ENCODE measurements at places on chromosomes 1 and 21.

DNA sequence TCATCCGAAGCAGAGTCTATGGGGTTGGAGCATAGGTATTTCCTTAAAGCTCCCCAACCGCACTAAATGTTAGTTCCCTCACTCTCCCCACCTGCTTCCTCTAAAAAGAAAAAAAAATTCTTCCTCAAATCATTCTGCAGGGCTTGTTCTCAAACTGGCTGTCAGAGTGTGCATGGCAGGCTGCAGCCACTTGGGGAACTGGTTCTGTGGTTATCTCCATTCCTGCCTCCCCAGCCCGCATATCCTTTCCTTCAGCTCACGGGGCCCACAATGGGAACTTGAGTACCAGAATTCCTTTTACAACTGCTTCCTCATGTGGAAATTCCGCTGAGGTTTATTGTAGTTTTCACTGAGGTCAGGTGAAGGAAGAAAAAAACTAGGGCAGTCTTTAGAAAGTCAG, 159.2 kb downstream of the PIGK start:
- no peak overlapping the region for H3K4me3 ChIP-seq
- no peak overlapping the region for H3K27ac ChIP-seq
- H3K27me3 ChIP-seq, result no peaks in the 10 kb centered on the region
- no peaks in the 10 kb centered on the region for H3K36me3 ChIP-seq

DNA sequence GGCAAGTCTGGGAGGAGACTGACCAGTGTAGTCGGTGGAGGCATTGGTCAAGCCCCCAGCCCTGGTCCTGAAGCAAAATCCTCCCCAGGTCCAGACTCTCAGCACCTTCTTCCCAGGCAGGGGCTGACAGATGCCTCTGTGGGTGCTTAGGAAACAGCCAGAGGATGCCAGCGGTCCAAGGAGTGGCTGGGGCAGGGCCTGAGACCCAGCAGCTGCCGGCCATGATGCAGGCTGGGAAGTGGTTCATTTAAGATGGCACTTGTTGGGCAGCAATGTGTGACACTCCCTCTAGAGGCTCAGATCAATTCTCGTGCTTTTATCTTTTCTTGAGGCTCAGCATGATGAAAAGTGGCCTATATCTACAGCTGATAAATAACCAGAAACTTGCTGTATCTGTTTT, 165.0 kb upstream of the VAMP3 start:
- no peak for DNase-seq
- H3K4me3 ChIP-seq, result no peak overlapping the region
- peaks cover 2% of the 10 kb centered on the region for H3K27me3 ChIP-seq

DNA sequence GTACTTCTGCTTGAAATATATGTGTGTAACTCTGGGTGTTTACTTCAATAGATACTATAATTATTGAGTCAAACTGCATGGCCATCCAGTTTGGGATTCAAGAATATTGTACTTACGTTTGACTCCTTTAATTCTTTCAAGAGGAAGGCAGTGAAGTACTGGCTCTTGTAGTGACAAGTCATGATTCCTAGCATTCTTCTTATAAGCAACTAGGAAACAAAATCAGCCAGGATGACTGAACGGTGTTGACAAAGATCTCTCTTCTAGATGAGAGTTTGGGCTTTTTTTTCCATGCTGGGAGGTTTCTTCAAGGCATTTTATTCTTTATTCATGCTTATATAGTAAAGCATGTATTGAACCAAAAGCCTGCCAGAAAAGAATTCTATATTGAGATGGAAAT, 58.3 kb downstream of the CLEC20A start:
- no peak overlapping the region for H3K27ac ChIP-seq
- no peak overlapping the region for H3K4me3 ChIP-seq
- H3K4me1 ChIP-seq, result no peaks in the 10 kb centered on the region
- no peaks in the 10 kb centered on the region for H3K27me3 ChIP-seq
- H3K36me3 ChIP-seq, result no peaks in the 10 kb centered on the region
- no peak for DNase-seq

- no peak for DNase-seq
- no peaks in the 10 kb centered on the region for H3K27me3 ChIP-seq
- H3K27ac ChIP-seq, result no peak overlapping the region
- no peaks in the 10 kb centered on the region for H3K36me3 ChIP-seq
- H3K4me3 ChIP-seq, result no peak overlapping the region
These were observed 38.1 kb downstream of the TGFBR3 start for GRCh38 chr1:91847851-91848250.

- peaks cover 14% of the 10 kb centered on the region for H3K4me1 ChIP-seq
- H3K27me3 ChIP-seq, result peaks cover 2% of the 10 kb centered on the region
- DNase-seq, result no peak
These were observed 80.4 kb downstream of the NKAIN1 start for GRCh38 chr1:31159323-31159722.

GRCh38 chr1:147717706-147718097, 42.7 kb downstream of the GJA5 start:
- DNase-seq, result no peak
- H3K27me3 ChIP-seq, result peaks cover 15% of the 10 kb centered on the region

GRCh38 chr1:186500804-186501203, 39.9 kb upstream of the PDC start:
- H3K36me3 ChIP-seq, result no peaks in the 10 kb centered on the region
- no peaks in the 10 kb centered on the region for H3K27me3 ChIP-seq
- DNase-seq, result no peak
- no peaks in the 10 kb centered on the region for H3K4me1 ChIP-seq
- H3K27ac ChIP-seq, result no peak overlapping the region
- no peak overlapping the region for H3K4me3 ChIP-seq

DNA sequence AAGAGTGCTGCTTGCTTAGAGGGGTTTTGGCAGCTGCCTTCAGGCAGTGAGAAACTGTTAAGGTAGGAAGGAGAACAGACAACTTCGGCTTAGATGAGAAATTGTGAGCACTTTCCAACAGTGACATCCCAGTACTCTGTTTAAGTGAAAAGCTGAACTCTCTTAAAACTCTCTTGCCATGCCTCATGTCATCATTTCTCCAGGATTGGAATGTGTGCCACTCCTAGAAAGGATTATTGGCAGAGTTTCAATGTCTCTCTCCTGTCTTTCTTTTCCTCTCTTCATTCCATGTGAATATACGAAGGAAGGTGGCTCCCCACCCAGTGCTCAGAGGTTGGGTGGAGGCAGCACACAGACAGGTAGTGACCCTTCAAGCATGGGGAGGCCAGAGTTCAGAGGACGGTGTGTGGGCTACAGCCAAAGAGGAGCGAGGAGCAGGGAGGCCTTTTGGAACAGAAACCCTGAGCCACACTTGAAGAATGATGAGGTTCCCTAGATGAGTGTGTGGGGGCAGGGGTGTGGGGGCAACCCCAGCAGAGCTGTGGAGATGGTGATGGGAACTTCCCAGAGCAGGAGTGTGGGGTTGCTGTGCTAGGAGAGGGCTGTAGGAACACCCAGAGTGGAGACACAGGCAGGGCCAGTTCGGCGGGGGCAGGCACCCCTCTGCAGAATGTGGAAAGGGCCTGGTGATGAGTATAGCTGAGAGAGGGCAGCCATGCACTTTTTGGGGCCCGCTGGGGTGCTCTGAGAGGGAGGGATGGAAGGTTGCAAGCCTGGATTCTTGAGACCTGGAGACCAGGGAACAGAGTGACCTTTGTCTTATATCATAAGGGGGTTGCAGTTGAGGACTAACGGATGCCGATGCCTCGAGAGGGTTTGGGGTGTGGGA, 58.8 kb downstream of the GALNT2 start:
- H3K4me3 ChIP-seq, result peak overlapping the region; percentile 27
- H3K36me3 ChIP-seq, result peaks cover 2% of the 10 kb centered on the region
- H3K4me1 ChIP-seq, result peaks cover 52% of the 10 kb centered on the region
- peak overlapping the region; percentile 55 for H3K27ac ChIP-seq
- peak; percentile 26 for DNase-seq
- H3K27me3 ChIP-seq, result no peaks in the 10 kb centered on the region

- H3K4me3 ChIP-seq, result no peak overlapping the region
- H3K36me3 ChIP-seq, result peaks cover 20% of the 10 kb centered on the region
- no peak overlapping the region for H3K27ac ChIP-seq
These were observed 46.6 kb downstream of the SMYD2 start for GRCh38 chr1:214327514-214327913.

GRCh38 chr1:86503406-86504136, 34.8 kb downstream of the CLCA1 start:
- no peak for DNase-seq
- peak overlapping the region; percentile 36 for H3K4me3 ChIP-seq
- H3K36me3 ChIP-seq, result no peaks in the 10 kb centered on the region
- H3K27ac ChIP-seq, result no peak overlapping the region

DNA sequence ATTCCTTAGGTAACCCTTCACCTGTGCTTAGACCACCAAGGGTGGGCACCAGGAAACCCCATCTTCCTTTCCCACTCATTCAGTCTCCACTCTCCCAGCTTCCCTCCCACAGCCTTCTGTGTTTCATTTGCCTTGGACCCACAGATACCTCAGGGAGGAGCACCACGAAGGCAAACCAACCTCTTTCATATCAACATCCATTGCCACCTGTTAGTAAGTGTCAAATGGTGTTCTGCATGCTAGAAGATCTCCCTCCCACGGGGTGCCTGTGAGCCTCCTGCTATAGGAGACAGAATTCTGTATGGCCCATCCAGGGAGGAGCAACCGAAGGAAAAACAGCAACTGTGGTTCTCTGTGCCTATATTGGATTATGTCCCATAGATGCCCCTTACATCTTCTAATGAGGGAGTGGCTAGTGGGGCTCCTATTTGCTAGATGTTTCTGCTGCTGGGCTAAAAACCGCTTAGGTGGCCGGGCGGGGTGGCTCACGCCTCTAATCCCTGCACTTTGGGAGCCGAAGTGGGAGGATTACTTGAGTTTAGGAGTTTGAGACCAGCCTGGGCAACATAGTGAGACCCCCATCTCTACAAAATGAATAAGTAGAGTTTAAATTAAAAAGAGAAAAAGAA, 25.6 kb upstream of the SCCPDH start:
- peaks cover 7% of the 10 kb centered on the region for H3K4me1 ChIP-seq
- DNase-seq, result no peak
- H3K36me3 ChIP-seq, result no peaks in the 10 kb centered on the region

DNA sequence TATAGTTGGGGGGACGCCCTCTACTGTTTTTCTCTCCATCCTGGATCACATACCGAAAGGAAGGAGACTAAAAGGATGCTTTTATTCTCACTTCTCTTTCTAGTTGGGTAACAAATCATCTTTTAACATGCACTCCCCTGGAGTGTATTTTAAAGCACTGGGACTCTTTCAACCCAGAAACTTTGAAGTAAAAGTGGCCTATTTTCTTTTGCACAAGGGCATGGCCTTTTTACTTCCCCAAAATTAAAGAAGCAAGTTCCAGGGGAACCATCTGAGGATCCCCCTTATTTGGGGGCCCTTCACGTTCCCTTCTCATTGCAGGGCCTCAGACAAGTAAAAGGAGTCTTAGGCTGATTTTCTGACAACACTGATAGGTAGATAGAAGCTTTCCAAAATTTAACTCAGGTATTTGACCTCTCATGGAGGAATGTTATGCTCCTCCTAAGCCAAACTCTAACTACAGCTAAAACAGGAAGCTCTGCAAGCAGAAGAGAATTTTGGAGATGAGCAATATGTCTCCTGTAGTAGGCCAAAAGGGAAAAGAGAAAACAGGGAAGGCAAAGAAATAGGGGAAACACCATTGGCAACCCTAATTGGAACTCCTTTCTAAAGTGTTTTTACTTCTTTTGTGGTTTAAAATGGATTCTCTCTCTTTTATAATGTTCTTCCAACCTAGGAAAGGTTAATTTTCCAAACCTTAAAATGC, 8.9 kb upstream of the CD46 start:
- H3K4me3 ChIP-seq, result no peak overlapping the region
- no peaks in the 10 kb centered on the region for H3K36me3 ChIP-seq
- H3K27ac ChIP-seq, result no peak overlapping the region
- no peaks in the 10 kb centered on the region for H3K4me1 ChIP-seq

DNA sequence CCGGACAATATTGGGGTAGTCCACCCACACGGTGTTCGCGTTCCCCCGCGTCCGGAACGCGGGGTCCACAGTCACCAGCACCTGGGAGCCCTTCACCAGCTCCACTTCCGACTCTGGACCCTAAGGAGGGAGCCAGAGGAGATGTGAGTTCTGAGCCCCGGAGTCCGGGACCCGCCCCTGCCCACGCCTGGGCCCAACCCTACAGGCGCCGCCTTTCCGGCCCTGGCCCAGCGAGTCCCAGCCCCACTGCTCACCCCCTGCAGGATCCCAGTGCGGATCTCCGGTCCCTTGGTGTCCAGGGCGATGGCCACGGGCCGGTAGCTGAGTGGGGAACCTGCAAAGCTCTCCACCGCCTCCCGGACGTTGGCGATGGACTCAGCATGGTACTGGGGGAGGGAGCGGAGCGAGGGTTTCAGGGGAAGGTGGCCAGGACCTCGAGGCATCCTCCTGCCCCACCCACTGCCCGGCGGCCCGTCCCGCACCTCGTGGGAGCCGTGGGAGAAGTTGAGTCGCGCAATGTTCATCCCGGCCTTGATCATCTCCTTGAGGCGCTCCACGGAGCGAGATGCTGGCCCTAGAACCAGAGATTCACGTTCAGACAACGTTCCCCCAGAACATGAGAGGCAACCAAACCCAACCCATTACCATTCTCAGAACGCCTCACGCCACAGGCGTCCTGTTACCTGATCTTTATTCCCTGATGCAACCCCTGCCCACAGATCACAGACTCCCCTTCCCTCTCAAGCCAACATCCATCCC, 5.9 kb downstream of the PKLR start:
- H3K36me3 ChIP-seq, result no peaks in the 10 kb centered on the region
- H3K27ac ChIP-seq, result no peak overlapping the region
- no peak overlapping the region for H3K4me3 ChIP-seq
- peaks cover 11% of the 10 kb centered on the region for H3K4me1 ChIP-seq
- H3K27me3 ChIP-seq, result peaks cover 44% of the 10 kb centered on the region

DNA sequence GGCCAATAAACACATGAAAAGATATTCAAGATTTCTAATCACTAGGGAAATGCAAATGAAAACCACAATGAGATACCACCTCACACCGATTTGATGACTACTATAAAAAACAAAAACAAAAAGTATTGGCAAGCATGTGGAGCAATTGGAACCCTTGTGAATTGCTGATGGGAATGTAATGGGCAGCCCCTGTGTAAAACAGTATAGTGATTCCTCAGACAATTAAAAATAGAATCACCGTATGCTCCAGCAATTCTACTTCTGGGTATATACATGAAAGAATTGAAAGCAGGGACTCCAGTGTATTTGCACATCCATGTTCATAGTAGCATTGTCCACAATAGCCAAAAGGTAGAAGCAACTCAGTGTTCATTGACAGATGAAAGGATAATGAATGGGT, 12.9 kb upstream of the C1orf115 start:
- no peak for DNase-seq
- H3K4me1 ChIP-seq, result no peaks in the 10 kb centered on the region
- H3K4me3 ChIP-seq, result no peak overlapping the region
- H3K27me3 ChIP-seq, result no peaks in the 10 kb centered on the region
- H3K36me3 ChIP-seq, result no peaks in the 10 kb centered on the region

GRCh38 chr1:56255516-56256152, 323.7 kb downstream of the PLPP3 start:
- H3K27me3 ChIP-seq, result no peaks in the 10 kb centered on the region
- no peaks in the 10 kb centered on the region for H3K4me1 ChIP-seq
- no peak overlapping the region for H3K4me3 ChIP-seq
- no peaks in the 10 kb centered on the region for H3K36me3 ChIP-seq

DNA sequence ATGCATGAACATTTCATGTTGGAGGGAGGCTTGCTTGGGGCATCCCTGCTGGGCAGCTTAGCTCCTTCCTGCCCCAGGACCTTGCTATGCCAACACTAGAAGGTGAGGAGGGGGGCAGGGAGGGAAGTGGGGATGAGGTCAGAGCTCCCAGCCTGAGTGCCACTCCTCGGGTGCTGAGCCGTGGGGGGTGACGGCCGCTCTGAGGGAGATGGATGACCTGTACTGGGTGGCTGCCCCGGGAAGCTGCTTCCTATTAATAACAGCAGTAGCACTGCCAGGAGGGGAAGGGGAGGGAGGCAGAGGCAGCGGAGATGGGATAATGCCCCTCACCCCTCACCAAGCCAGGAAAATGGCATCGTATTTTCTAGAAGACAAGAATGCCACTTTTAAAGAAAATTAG, 60.6 kb downstream of the UBIAD1 start:
- H3K4me3 ChIP-seq, result no peak overlapping the region
- H3K4me1 ChIP-seq, result no peaks in the 10 kb centered on the region
- peaks cover 7% of the 10 kb centered on the region for H3K27me3 ChIP-seq
- no peak for DNase-seq
- no peak overlapping the region for H3K27ac ChIP-seq

Data from T-helper 2 cell treated with Interferon-gamma antibody and Interleukin-4, amounts not matched to agents 5 μg/mL and 100 μg/mL, for 36 hours (primary cell).